Esophagus squamous epithelium (tissue), 5 donors: ENCODE measurements at places on chromosomes 6 and 20. TPM values are rescaled to one million over a fixed set of nuclear protein-coding genes. Genes with fewer than 3 reads are reported as not detected.

GRCh38 chr20:21203088-21203656, 77.3 kb downstream of the KIZ start:
- DNase-seq = no peak
- H3K36me3 ChIP-seq = no peaks in the 10 kb centered on the region
- no peak overlapping the region for H3K27ac ChIP-seq
- no peaks in the 10 kb centered on the region for H3K27me3 ChIP-seq

- H3K27me3 ChIP-seq = no peaks in the 10 kb centered on the region
- no peaks in the 10 kb centered on the region for H3K36me3 ChIP-seq
- H3K4me3 ChIP-seq = no peak overlapping the region
- no peak for DNase-seq
Observed at GRCh38 chr6:44742828-44743372, 355.4 kb downstream of the CDC5L start.

GRCh38 chr6:145161501-145161900, 573.8 kb downstream of the EPM2A start:
- no peak overlapping the region for H3K4me3 ChIP-seq
- DNase-seq = no peak
- H3K4me1 ChIP-seq = no peaks in the 10 kb centered on the region

Gene LRRC73
- total RNA-seq = 0.64 TPM

- no peak for DNase-seq
- H3K27ac ChIP-seq = no peak overlapping the region
- H3K36me3 ChIP-seq = no peaks in the 10 kb centered on the region
- H3K4me3 ChIP-seq = no peak overlapping the region
- no peaks in the 10 kb centered on the region for H3K27me3 ChIP-seq
- H3K4me1 ChIP-seq = no peaks in the 10 kb centered on the region
Observed at GRCh38 chr6:72283571-72283970, 338.3 kb upstream of the KCNQ5 start.

GRCh38 chr20:41331731-41332130, 8.9 kb upstream of the LPIN3 start:
- no peak overlapping the region for H3K4me3 ChIP-seq
- no peak overlapping the region for H3K27ac ChIP-seq
- no peaks in the 10 kb centered on the region for H3K36me3 ChIP-seq

Gene NHSL1
- 13.1 TPM for total RNA-seq

- no peaks in the 10 kb centered on the region for H3K36me3 ChIP-seq
- H3K4me3 ChIP-seq = no peak overlapping the region
- DNase-seq = no peak
- H3K27ac ChIP-seq = no peak overlapping the region
- H3K27me3 ChIP-seq = no peaks in the 10 kb centered on the region
Observed at GRCh38 chr20:59829786-59830664, 103.4 kb downstream of the SYCP2 start.

Gene MACROD2
- 4.8 TPM for total RNA-seq

Gene ECT2L
- not detected for total RNA-seq

Gene BPIFA1
- not detected for total RNA-seq

DNA sequence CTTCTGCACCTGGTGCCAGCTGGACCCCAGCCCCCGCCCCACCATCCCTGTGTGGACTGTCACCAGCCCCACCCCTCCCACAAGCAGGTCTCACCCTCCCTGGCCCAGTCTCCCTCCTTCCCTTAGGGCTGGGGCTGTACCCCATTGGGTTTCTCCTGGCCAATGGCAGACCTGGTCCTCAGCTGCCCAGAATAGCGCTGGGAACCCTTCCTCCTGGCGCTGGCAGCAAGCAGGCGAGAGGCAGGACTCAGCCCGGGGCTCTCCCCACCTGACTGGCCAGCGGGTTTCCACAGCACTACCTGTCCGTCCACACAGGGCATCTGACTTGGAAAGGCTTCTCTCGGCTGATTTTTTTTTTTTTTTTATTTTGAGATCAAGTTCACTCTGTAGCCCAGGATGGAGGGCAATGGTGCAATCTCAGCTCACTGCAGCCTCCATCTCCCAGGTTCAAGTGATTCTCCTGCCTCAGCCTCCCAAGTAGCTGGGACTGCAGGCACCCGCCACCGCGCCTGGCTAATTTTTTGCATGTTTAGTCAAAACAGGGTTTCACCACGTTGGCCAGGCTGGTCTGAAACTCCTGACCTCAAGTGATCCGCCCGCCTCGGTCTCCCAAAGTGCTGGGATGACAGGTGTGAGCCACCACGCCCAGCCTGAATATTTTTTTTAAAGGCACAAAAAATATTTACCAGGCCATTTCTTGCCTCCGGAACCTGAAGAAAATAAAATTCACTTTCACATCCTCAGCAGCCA, 21.6 kb upstream of the CHRNA4 start:
- no peaks in the 10 kb centered on the region for H3K36me3 ChIP-seq
- H3K27me3 ChIP-seq = no peaks in the 10 kb centered on the region
- no peak overlapping the region for H3K4me3 ChIP-seq
- DNase-seq = no peak

- no peaks in the 10 kb centered on the region for H3K27me3 ChIP-seq
- no peaks in the 10 kb centered on the region for H3K4me1 ChIP-seq
- no peak for DNase-seq
- H3K36me3 ChIP-seq = no peaks in the 10 kb centered on the region
- no peak overlapping the region for H3K4me3 ChIP-seq
Observed at GRCh38 chr6:46626976-46627375, 25.6 kb downstream of the CYP39A1 start.
